Glomerular endothelial cell (primary cell): ENCODE measurements at places on chromosomes 6 and 20. TPM values are rescaled to one million over a fixed set of nuclear protein-coding genes. Genes with fewer than 3 reads are reported as not detected.

Gene MRPL18
- 63.6 and 73.0 TPM in 2 replicates for total RNA-seq

Gene MUC22
- total RNA-seq, result not detected in 2 replicates

Gene SYNDIG1
- not detected in 2 replicates for total RNA-seq

Gene MYH7B
- not detected in 2 replicates for total RNA-seq

Gene TRIM31
- total RNA-seq, result not detected in 2 replicates
